ENCODE measurements at places on chromosomes 2 and 18.

DNA sequence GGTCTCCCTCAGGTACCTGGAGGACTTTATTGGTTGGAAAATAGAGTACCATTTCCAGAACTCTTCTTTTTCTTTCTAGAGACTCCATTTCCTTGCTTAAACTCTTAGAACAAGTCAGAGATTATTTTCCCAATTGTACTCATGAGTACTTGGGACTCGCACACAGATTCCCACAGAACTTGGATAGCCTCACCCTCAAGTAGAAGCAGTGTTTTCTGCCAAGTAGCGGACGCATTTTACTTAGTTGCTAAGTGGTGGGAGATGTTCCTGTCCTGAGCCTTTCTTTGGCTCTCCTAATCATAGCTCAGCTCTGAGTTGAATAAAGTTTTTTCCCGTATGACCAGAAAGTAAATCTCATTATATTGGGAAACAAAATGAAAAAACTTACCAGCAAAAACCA lies 17.2 kb downstream of the SLC30A3 start:
- no peak for DNase-seq

DNA sequence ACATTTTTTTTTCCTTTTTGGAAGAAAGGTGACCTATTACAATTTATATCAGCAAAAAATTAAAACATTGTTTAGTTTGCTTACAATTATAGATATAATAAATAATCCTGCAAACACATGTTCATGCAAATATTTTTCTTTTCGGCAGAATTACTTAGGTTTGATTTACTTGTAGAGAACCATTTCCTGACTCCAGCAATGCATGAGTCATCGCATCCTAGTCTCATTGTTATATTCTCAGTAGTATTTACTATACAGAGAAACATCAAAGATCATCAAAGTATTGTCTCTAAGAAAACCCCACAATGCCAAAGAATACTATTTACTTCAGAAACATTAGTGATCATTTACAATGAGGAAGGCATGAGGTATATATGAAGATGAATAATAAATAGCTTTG lies 40.4 kb upstream of the MTIF2 start:
- peak; percentile 59 for DNase-seq

GRCh38 chr2:54240515-54241469 lies 15.2 kb downstream of the TSPYL6 start:
- DNase-seq, result peak; percentile 58

DNA sequence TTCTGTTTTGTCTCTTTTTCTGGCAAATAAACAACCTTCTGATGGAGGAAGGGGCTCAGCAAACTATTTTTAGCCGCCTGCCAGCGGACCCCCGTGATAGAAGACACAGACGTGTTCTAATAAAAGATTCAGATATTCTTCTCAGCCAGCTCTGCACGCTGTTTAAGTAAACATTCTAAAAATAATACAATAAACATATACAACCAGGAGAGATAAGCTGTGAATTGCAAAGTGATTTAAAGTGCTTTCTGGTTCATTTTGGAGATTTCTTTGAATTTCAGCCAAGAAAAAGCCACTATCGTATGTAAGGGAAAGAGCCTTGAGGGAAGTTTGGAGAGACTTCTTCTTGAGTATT lies 201.3 kb downstream of the EPHA4 start:
- DNase-seq, result no peak

- DNase-seq, result peak; percentile 25
Observed at GRCh38 chr2:227411320-227411989, 23.7 kb upstream of the SCYGR1 start.

- no peak for DNase-seq
Observed at GRCh38 chr2:84152462-84152861, 306.6 kb downstream of the SUCLG1 start.

DNA sequence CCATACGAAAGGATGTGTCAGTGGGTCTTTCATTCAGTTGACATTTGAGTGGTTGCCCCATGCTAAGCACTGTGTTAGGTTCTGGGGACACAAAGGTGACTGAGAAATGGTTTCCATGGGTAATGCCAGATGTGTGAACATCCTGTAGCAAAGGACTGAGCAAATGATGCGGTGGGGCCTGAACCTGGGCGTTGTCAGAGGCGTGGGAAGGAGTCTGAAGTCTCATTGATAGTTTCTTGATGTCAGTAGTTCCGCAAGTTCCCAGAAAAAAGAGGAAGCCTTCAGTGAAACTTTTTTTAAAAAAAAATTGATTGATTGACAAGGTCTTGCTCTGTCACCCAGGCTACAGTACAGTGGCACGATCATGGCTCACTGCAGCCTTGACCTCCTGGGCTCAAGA lies 56.9 kb downstream of the LIMS1 start:
- DNase-seq, result no peak

DNA sequence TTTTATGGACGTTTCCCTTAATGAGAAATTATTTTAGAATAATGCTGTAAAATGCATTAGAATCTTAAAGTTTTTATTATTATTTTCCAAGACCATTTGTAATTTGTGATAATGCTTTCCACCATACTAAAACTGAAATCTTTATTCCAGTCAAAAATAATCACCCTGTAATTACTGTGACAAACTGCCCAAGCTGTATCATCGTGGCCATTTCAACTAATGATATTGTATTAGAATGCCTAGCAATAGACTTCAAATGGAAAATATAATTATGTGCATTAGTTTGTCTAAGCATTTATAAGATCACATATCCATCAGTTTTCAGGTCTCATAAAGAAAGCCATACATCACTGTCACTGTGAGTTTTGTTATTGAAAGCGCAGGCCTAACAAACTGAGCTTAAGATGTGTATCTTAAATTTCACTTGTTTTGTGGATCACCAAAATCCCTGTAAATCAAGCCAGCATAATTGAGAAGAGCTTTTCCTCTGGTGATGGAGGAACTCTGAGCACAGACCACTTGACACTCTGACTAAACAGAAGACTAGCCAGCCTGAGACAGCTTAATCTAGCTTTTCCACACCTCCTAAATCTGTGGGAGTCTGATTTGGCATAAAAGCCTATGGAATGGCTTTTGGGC lies 1312.2 kb upstream of the ACVR2A start:
- no peak for DNase-seq

DNA sequence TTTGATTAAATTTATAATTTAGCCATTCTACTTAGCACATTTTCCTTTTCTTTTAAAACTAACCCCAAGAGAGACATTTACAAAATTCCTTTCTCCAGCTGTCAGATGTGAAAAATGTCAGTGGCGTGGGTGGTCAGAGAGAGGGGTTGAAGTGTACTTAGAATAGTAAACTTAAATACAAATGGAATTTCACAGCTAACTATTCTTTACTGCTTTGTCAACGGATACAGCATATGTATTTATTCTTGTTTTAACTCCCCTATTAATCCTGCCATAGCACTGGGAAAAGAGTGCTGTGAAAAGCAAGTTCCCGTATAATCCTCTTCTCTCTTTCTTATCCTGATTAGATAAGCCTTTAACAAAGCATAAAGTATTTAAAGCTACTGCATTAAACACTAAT lies 191.4 kb upstream of the CHAC2 start:
- peak; percentile 8 for DNase-seq

- DNase-seq, result no peak
Observed at GRCh38 chr2:1661891-1662605, 82.3 kb downstream of the PXDN start.

DNA sequence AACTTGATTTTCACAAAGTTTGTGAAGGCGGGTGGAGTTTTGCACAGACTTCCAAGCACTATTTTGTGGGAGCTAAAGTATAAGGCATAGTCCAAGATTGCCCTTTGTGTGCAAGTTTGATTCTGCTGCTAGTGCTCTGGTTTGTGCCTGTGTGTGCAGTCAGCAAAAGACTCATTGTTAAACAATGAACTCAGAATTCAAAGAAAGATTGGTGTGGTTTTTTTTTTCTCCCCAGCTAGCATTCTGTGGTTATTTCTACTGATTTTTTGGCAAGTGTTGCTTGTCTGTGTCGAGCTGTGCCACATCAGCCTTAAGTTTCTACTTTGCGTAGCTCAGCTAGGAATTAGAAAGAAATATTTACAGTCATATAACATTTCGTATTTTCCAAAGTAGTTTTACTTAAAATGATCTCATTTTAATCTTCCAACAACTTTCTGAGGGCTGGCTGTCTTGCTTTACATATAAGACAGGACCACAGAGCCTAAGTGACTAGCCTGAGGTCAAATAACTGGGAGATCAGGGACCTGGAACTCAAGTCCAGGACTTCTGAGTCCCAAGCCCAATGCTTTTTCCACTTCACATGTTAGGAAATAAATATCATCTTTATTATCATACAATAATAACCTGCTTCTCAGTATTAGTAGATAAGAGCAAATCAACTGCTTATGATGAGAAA lies 69.8 kb downstream of the BABAM2 start:
- peak; percentile 97 for DNase-seq

- DNase-seq, result no peak
Observed at GRCh38 chr2:106867196-106867953, 18.6 kb downstream of the ST6GAL2 start.

DNA sequence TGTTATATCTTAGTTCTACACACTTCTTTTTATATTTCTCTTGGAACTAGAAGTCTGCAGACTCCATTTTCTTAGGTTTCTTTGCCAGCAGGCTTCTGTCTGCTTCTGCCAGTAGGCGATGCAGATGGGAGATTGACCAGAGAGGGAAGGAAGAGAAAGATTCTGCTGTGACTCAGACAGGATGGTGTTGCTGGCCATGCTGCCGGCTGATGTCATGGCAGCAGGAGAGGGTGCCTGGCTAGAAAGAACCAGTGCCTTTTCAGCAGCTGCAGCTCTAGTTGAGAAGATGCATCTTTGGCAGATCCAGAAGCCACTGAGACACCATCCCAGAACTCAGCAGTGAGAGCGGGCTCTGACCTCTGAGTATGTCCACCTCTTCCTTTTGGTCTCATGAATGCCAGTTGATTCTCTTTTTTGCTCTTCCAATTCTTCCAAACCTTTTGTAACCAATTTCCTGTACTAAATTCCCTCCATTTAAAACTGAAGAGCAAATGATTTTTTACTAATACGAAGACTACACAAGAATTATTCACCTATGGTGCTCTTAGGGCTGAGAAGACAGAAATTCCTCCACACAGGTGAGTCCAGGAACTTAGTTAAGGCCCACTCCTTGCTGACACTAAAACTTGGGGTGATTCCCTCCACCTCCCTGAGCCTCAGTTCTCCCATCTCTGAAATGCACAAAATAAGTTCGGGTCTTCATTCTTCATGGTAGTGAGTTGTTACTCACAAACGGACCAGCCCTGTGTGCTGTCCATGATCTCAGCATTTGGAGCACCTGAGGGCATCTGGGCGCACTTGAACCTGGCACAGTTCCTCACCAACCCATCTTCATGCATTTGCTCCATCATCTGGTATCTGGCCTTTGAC lies 200.7 kb downstream of the MYCN start:
- DNase-seq, result no peak

DNA sequence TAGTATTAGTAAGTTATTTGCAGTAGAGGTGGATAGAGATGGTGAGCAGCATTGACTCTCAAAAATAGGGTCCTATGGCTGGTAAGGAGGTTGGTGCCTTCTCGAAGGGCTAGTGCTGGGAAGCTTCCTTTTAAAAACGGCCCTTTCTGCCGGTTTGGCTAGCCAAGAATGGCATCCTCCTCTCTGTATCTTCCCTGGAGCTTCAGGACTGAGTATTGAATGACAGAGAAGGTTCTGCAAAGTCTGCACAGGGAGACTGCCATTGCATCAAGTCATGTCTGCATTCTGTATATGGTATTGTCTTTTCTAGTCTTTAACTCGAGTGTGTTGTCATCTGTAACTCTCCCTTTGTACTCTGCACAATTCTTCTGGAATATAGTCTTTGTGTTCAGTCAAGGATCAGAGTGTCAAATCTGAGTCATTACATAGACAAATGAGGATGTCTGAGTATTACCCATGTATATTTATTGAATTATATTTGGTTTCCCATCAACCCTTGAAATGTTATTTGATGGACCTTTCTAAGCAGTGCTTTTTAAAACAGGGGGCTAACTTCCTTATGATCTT lies 1.1 kb downstream of the LDLRAD4 start:
- DNase-seq, result no peak

- no peak for DNase-seq
Observed at GRCh38 chr2:211534632-211535031, 978.2 kb downstream of the CPS1 start.

DNA sequence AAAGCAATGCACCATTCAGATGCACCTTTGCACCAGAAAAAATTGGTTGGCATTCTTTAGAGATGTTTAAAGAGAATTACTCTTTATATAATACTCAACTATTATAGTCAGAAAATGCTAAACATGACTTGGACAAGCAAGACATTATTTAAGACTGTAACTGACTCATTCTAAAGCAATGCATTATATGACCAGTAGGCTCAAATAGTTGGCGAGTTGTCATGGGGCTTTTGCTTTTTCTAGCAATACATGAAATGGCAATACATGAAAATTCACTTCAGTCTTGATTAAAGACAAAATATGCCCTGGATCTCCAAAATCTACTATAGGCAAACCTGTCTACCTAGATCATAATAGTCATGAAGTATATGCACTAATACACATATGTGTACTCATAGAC lies 216.9 kb upstream of the VWC2L start:
- DNase-seq, result peak; percentile 79

DNA sequence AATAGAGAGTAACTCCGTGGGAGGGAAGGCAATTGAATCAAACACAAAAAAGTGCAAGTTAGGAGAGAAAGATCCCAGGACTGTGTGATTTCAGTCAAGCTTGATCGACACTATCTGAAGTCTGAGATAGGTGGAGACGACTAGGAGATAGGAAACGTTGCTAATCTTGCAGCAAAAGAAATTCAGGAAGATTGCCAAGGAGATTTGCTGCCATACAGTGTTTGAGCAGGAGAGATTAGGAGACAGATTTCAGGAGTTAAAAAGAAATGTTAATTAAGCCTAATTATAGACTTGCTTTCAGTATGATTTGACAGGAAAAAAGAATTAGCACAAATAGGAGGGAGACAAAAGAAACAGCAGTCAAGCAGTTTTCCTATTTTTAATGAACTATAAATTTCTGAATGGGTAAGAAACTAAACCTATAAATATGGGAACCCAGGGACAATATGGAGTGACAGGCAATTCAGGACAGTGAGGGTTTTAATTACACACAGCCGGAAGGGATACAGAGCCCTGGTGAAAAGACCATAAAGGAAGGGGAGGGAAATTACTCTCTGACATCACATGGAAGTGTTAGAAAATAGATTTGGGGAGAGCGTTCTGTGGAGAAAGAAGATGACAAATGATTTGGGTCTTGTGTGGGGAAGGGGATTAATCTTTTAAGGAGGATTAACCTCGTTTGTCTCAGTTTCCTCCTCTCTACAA lies 72.6 kb downstream of the SUCLG1 start:
- DNase-seq, result no peak

GRCh38 chr2:2734308-2734707 lies 403.2 kb upstream of the MYT1L start:
- DNase-seq, result no peak

DNA sequence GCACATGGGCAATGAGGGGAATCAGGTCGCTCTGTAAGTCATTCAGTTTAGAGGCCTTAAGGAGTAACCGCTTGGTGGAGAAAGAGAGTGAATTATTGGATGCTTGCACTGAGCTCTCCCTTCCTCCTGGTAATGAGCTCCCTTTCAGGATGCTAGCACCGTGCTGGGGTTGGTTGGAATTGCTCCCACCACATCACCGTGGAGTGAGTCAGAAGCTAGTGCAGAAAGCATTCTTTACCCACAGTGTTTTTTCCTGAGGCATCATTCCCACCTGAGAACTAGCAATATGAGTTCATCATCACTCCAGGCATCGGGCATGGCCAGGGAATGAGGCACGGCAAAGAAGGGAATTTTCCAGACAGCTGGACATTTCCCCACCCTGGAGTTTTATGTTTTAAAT lies 57.6 kb downstream of the ITGB6 start:
- DNase-seq, result no peak
